H9 (cell line): ENCODE measurements at places on chromosomes 7 and 10. TPM values are rescaled to one million over a fixed set of nuclear protein-coding genes. Genes with fewer than 3 reads are reported as not detected.

DNA sequence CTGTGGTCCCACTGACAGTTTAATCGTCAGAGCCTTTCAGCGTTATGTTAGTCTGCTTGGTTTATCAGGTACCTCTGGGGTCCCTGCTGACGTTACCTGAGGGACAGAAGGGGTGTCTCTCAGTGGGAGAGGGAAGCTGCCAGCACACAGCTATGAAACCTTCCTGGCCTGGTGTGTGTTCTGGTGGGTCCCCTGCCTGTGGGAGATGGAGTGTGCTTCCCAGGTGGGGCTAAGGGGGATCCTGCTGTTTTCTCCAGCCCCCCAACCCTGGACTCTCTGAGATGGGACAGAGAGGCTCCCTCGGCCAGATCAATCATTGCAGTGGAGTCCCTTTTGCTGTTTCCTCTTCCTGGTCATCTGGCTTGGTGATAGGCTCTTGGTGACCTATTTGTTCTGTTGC lies 308.8 kb downstream of the TNS3 start:
- H3K4me3 ChIP-seq: no peak overlapping the region
- no peaks in the 10 kb centered on the region for H3K27me3 ChIP-seq
- no peak for DNase-seq

The TRIM50 gene
- not detected in 2 replicates for total RNA-seq

- peak; percentile 49 for DNase-seq
- H3K4me3 ChIP-seq: no peak overlapping the region
- H3K4me1 ChIP-seq: no peaks in the 10 kb centered on the region
- no peaks in the 10 kb centered on the region for H3K27me3 ChIP-seq
- no peaks in the 10 kb centered on the region for H3K36me3 ChIP-seq
Observed at GRCh38 chr7:134255814-134256213, 60.9 kb downstream of the SLC35B4 start.

The CYP3A4 gene
- not detected in 2 replicates for total RNA-seq

DNA sequence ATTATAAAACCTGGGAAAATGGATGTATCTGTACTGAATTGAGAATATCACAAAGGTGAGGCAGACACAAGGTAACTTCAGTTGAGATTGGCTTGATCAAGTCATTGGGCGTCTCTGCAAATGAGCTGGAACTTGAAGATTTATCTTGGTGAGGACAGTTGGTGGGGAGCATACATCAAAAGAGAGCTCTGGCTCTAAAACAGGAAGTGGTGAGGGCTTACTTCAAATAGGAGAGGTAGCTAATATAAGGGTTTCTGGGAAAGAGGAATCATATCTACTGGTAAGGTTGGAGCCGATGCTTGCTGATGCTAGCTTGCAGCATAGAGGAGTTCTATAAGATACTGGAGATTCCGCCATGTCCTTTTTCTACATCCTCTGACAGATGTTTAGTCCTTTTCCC lies 39.9 kb upstream of the FGL2 start:
- H3K27ac ChIP-seq: no peak overlapping the region
- H3K27me3 ChIP-seq: no peaks in the 10 kb centered on the region; the same call in 1 of the 2 replicates
- H3K4me1 ChIP-seq: peaks cover 7% of the 10 kb centered on the region; the same call in 1 of the 2 replicates
- DNase-seq: no peak
- H3K36me3 ChIP-seq: peaks cover 1% of the 10 kb centered on the region; the same call in 1 of the 3 replicates
- H3K4me3 ChIP-seq: no peak overlapping the region

- no peaks in the 10 kb centered on the region for H3K4me1 ChIP-seq
- no peak within 1 kb of the TSS for H3K27ac ChIP-seq
- DNase-seq: no peak
- no peaks in the 10 kb centered on the region for H3K36me3 ChIP-seq
- no peaks in the 10 kb centered on the region for H3K27me3 ChIP-seq
Observed at GRCh38 chr7:30911561-30911969, at the start of gene AQP1. Gene AQP1 (plus strand): TSS chr7:30911853. CDS start chr7:30911910, 57 bp downstream.

- no peaks in the 10 kb centered on the region for H3K4me1 ChIP-seq
- H3K27ac ChIP-seq: no peak overlapping the region
- no peak for DNase-seq
Observed at GRCh38 chr7:43639858-43640491, 57.1 kb downstream of the STK17A start.

GRCh38 chr10:71004176-71005075 lies 116.1 kb upstream of the PCBD1 start:
- no peaks in the 10 kb centered on the region for H3K36me3 ChIP-seq
- no peak overlapping the region for H3K27ac ChIP-seq
- no peak for DNase-seq
- no peaks in the 10 kb centered on the region for H3K4me1 ChIP-seq

The OR9A2 gene
- not detected in 2 replicates for total RNA-seq

The ECHS1 gene
- total RNA-seq: 94.1 and 100 TPM in 2 replicates

The FAM25G gene
- not detected in 2 replicates for total RNA-seq

- DNase-seq: peak; percentile 43
- peak overlapping the region; percentile 17; the same call in 1 of the 3 replicates for H3K4me3 ChIP-seq
- peaks cover 26% of the 10 kb centered on the region for H3K4me1 ChIP-seq
Observed at GRCh38 chr7:148395352-148395811, 195.2 kb upstream of the C7orf33 start.

DNA sequence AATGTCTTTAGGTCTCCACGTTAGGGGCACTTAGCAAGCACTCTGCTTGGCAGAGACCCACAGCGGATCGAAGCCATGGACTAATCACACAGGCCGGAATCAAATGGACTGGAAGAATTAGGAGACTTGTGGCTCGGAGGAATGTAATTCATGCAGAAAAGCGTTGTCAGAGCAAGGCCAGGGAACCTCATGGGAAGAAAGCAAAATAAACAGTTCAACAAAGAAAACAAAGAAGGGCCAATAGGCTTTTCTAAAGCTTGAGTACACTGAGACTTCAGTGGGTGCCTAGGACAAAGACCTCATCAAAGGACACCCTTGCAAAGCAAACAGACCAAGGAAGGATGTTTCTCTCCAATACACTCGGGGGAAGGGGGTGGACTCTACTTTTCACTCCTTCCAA lies 171.1 kb downstream of the GLI3 start:
- no peaks in the 10 kb centered on the region; the same call in 1 of the 2 replicates for H3K27me3 ChIP-seq
- no peaks in the 10 kb centered on the region for H3K36me3 ChIP-seq
- no peak overlapping the region for H3K27ac ChIP-seq

The UBE3C gene
- total RNA-seq: 59.4 and 63.3 TPM in 2 replicates

The ZPBP gene
- not detected in 2 replicates for total RNA-seq

The PLA2G12B gene
- not detected in 2 replicates for total RNA-seq

DNA sequence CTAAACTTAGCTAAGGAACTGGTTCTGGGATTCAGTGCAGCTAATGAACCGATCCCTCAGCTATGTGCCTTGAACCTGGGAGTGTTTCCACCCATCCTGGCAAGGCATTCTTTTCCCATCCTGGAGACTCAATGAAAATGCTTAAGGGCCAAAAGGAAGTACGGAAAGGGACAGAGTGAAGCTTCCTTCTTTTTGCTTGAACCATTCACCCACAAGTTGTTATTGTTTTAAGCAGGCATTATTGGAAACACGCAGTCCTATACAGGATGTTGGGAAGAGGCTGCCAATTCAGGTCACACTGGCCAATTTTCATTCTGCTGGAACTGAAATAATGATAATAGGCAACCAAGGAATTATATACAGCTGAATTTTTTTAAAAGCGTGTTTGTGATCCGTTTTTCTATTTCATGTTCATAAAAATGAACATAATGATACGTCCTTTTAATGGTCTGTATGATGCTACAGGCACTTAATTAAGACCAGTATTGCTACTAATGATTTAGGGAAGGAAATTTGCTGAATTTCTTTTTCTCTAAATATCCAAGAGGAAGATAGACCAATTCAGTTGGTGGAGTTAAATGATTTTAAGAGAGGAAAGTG lies 57.8 kb upstream of the FZD1 start:
- no peaks in the 10 kb centered on the region for H3K4me1 ChIP-seq
- no peak overlapping the region for H3K4me3 ChIP-seq
- no peaks in the 10 kb centered on the region for H3K27me3 ChIP-seq
- no peak overlapping the region for H3K27ac ChIP-seq

DNA sequence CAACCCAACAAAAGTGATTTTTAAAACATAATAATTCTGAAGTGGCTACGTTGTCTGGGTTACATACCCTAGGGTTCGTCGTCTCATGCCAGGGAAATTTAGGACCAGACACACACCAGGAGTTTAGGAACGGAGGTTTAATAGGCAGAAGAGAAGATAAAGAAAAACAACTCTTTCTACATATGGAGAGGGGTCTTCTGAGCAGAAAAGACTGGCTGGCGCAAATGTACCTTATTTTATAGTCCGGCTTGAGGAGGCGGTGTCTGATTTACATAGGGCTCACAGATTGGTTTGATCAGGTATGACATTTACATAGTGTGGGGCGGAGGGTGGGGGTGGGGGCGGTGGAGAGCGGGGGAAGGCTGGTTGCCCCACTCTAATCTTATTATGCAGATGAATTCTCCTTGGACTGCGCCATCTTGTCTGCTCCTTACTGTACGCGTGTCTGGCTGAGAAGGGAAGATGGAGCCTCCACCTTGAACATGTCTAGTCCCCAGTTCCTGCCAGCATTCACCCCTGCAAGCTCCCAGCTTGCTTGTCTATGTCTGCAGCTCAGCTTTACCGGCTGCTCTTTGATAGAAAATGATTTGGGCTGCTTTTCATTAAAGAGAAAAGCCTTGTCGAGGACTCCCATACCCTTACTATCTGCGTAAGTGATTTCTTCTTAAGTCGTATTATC lies 98.7 kb downstream of the RALA start:
- no peaks in the 10 kb centered on the region for H3K27me3 ChIP-seq
- no peak for DNase-seq

DNA sequence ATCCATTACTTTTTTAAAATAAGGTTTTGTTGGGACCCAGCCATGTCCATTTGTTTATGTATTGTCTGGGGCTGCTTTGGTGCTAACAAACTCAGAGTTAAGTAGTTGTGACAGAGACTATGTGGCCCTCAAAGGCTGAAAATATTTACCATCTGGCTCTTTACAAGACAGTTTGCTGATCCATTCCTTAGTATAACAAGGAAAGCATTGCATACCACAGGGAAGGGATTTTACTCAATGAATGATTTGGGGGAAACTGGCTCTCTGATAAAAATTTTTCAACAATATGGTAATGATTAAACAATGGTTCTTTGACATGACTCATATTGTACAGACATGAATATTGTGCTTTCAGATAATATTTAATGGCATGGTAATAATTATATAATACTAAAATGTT lies 738.1 kb downstream of the KCNMA1 start:
- no peaks in the 10 kb centered on the region for H3K27me3 ChIP-seq
- DNase-seq: no peak
- H3K4me1 ChIP-seq: no peaks in the 10 kb centered on the region
- peaks cover 21% of the 10 kb centered on the region for H3K36me3 ChIP-seq
- H3K4me3 ChIP-seq: no peak overlapping the region

GRCh38 chr10:46555713-46556514 lies 544 bp downstream of the GPRIN2 start:
- no peaks in the 10 kb centered on the region for H3K36me3 ChIP-seq
- H3K27ac ChIP-seq: no peak overlapping the region
- H3K4me3 ChIP-seq: no peak overlapping the region
- DNase-seq: peak; percentile 93
- H3K27me3 ChIP-seq: peaks cover 2% of the 10 kb centered on the region; the same call in 1 of the 2 replicates

The CPN1 gene
- total RNA-seq: not detected in 2 replicates

The FRMPD2 gene
- total RNA-seq: 0.44 and 0.48 TPM in 2 replicates

- H3K36me3 ChIP-seq: no peaks in the 10 kb centered on the region
- no peak overlapping the region for H3K27ac ChIP-seq
- H3K4me1 ChIP-seq: no peaks in the 10 kb centered on the region
- no peak for DNase-seq
- H3K27me3 ChIP-seq: no peaks in the 10 kb centered on the region
Observed at GRCh38 chr10:57699944-57700343, 567.8 kb downstream of the IPMK start.

DNA sequence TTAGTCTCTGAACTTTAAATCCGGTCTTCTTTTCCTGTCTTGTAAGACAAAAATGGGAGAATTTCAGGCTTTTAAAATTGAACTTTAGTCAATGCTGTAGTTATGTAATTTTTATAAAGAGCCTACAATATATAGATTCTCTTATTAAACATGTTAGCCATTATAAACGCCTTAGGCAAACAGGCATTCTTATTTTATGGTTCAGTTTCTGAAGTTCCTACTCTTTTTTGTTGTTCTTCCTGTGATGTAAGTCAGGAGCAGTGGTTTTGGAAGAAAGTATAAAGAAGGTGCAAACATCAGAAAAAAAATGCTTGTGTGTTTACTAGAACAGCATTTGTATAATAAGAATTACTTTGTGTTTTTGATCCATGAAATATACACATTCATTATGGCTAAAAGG lies 41.6 kb downstream of the BICC1 start:
- H3K36me3 ChIP-seq: no peaks in the 10 kb centered on the region
- DNase-seq: no peak
- no peaks in the 10 kb centered on the region for H3K4me1 ChIP-seq

- H3K27ac ChIP-seq: no peak overlapping the region
- no peaks in the 10 kb centered on the region for H3K27me3 ChIP-seq
Observed at GRCh38 chr7:107441581-107442422, 28.1 kb upstream of the GPR22 start.

DNA sequence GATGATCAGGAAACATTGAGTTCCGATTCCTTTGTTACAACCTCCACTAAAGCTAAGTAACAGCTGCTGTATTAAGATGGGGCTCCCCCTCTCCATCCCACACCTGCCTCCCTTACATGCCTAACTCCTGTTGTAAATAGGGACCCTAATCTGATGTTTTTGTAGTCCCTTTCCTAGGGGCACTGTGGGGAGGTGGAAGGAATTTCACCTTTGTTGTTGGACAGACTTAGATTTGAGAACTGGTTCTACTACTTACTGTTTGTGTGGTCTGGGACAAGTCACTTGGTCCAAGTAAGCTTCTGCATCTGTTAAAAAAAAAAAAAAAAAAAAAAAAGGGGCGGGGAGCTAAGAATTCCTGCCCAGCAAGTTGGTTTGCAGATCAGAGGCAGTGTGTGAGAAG lies 42.6 kb downstream of the KIAA1217 start:
- H3K27me3 ChIP-seq: no peaks in the 10 kb centered on the region
- H3K4me3 ChIP-seq: no peak overlapping the region
- H3K27ac ChIP-seq: no peak overlapping the region
- DNase-seq: no peak
- no peaks in the 10 kb centered on the region for H3K36me3 ChIP-seq
- H3K4me1 ChIP-seq: peaks cover 9% of the 10 kb centered on the region; the same call in 1 of the 2 replicates

DNA sequence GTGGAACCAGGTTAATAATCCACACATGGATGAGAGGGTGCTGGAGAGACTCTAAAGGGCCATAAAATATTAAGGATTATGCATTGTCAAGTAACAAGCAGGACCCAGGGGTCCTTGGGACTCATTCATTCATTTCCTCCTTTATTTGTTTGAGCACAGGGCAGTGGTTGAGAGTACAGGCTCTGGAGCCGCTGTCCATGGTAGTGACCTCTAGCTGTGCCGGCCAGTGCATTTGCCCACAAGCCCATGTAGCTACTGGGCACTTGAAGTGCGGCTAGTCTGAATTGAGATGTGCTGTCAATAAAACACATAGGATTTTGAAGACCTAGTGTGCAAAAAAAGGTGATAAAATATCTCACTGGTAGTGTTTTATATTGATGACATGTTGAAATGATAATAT lies 137.6 kb downstream of the C10orf105 start:
- H3K27me3 ChIP-seq: no peaks in the 10 kb centered on the region
- H3K4me3 ChIP-seq: no peak overlapping the region
- no peak overlapping the region for H3K27ac ChIP-seq

GRCh38 chr10:121449482-121449924 lies 148.7 kb downstream of the FGFR2 start:
- no peaks in the 10 kb centered on the region for H3K36me3 ChIP-seq
- DNase-seq: no peak
- H3K27me3 ChIP-seq: no peaks in the 10 kb centered on the region
- no peaks in the 10 kb centered on the region for H3K4me1 ChIP-seq
- no peak overlapping the region for H3K4me3 ChIP-seq

GRCh38 chr10:110631934-110632333 lies 12.2 kb upstream of the RBM20 start:
- no peaks in the 10 kb centered on the region for H3K27me3 ChIP-seq
- no peaks in the 10 kb centered on the region; the same call in 1 of the 2 replicates for H3K4me1 ChIP-seq
- H3K4me3 ChIP-seq: no peak overlapping the region
- DNase-seq: no peak
- H3K36me3 ChIP-seq: no peaks in the 10 kb centered on the region
